Stimulated activated CD8-positive, alpha-beta memory T cell treated with anti-CD3 and anti-CD28 coated beads, Interleukin-7, amount 100 ng/mL, for 4 hours (primary cell): ENCODE measurements at places on chromosomes 2 and 18.

- no peak for DNase-seq
Measured at GRCh38 chr2:234880551-234881211, 71.1 kb upstream of the SH3BP4 start.

- DNase-seq, result no peak
Measured at GRCh38 chr18:9993521-9994025, 79.8 kb downstream of the VAPA start.

GRCh38 chr2:78979380-78980151, 45.9 kb upstream of the REG3G start:
- DNase-seq, result no peak

- DNase-seq, result no peak
Measured at GRCh38 chr2:154688373-154688772, 10.1 kb upstream of the KCNJ3 start.

- DNase-seq, result no peak
Measured at GRCh38 chr2:70517804-70518203, 35.8 kb downstream of the TGFA start.

GRCh38 chr18:22367303-22367702, 50.4 kb downstream of the CTAGE1 start:
- DNase-seq, result no peak

DNA sequence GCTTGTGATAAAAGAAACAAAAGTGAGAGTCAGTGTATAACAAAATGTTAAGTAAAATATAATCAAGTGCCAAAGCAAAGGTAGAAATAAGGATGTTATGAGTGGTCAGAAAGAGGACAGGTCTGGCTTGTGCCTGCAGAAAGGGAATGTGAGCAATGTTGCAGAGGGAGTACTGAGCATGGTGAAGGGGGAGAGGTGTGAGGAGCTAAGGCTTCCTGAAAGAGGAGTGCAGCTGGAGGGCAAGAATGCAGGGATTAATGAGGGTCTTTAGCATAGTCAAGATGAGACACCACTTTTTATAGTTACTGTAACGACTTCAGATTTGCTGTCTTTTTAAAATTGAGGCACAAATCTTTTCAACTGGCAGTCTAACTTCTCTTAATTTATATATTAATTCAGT, 22.0 kb upstream of the FIGN start:
- no peak for DNase-seq
